ENCODE measurements at places on chromosomes 7 and 10.

DNA sequence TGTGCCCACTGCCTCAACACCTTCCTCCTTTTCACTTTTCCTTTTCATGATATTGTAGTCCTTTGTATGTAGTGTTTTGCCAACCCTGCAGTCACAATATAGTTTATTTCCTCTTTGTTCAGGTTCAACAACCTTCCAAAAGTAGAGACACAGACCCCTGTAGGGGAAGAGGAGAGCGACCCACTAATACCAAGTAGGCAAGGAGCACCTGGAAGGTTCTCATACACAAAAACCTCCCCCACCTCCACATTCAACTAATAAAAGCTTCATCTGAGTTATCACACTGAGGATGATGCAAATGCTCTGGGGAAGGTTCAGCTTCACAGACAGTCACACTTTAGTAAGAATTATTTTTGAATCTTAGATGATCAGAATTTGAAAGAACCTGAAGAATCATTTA lies 41.6 kb downstream of the PIK3AP1 start:
- no peak for DNase-seq

DNA sequence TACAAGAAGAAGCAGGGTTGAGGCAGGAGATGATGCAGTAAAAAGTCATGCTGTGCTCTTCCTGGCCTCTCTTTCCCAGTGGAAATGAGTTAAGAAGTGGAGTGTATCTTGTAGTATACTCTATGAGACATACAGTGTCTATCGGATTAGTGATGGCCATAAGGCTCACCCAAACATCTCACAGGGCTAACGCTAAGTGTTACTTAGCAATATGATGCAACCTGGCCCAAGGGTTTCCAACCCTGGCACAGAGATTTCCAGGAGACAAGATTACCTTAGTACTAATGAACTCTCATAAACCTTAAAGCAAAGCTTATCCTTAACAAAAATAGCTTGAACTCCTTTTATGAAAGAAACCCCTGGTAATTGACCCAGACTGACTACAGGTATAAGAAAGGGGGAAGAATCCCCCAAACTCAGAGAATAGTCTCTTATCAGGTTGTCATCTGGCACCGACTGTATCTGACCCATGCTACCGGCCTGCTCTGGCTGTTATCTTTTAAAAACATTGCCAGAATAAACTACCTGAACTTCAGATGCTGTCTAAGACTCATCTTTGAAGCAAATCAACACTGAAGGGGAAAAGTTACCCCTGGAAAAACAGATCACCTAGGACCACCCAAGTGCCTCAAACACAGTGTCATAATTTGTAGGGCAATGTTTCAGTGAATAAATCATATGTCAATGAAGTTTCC lies 1002.0 kb downstream of the REEP3 start:
- DNase-seq, result no peak

DNA sequence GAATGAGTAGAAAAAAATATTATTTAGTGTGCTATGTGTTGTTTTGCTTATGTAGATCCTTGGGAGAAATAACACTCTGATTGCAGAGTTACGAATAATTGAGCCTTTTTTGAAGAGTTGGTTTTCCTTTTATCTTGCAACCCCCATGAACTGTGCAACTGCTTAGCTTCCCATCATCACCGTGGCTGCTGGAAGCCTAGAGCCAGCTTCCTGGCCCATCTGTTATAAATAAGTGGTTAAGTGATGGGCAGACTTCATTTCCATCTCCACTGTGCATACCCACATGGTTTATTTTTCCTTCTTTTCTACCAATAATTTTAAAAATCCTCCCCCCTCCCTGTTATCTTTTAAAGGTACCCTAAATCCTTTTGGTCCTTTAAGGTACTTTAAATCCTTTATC lies 554.9 kb upstream of the GALNT17 start:
- no peak for DNase-seq

GRCh38 chr7:40709062-40709964 lies 574.5 kb downstream of the SUGCT start:
- no peak for DNase-seq

DNA sequence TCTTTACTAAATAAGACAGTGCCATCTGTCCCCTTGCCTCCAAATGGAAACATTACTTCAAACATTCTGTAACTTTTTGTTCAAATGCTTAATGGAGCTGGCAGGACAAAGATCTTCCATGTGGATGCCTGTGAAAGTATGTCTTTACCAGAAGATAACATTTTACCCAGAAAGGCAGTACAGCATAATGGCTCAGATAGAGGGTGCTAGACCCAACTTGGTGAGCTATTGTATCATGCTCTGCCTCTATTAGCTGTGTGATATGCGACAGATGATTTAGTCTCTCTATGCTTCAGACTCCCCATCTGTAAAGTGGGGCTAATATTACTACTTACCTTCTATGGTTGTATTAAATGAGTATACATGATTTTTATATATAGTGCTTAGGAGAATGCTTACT lies 8.8 kb upstream of the SMKR1 start:
- DNase-seq, result no peak

- no peak for DNase-seq
Observed at GRCh38 chr7:151896486-151896885, 19.6 kb upstream of the PRKAG2 start.
